ENCODE measurements at places on chromosomes 4 and X.

DNA sequence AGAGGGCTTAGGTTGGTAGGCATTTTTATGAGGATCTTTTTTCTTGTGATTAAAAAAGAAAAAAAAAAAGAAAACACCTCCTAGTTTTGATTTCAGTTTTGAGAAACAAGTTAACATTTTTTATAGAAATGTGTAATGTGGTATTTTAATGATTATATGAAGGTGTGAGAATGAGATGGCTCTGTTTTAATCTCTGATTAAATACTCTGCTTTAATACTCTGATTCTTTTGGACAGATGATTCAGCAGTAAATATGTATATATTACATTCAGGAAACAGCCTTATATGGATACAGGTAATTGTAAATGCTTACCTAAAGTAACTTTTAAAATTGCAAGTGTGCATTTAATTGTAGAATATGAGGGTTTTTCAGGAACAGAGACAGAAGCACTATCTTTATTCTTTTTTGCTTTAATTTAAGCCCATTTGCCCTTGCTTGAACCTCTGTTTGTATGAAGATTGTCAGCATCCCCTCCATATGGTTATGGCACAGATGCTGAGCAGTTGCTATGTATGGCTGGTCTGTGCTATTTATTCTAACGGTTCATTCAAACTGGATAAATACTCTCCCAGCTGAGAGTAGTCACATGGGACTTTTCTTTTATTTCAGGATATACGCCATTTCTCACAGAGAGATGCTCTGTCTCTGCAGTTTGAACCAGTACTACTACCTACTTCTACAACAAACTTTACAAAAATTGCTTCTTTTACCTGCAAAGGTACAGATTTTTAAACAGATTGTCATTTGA is 101.0 kb upstream of the TLR2 start:
- no peak for DNase-seq

DNA sequence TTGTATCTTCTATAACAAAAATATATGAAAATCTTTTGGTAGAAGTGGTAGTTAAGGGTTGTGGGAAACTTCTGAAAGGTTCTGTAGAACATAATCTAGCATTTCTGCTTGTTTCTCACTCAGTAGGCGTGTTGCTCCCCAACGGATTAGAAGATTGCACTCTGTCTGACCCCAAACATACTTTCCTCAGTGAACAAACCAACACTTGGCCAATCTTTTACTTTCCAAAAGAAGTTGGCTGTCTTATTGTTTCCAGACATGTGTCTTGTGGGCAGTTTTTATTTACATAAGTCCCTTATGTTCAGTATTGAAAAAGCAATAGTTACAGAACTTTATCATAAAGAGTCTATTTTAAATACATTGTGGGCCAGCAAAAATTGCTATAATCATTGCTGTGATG is 312.8 kb upstream of the EPHA5 start:
- DNase-seq: no peak

- DNase-seq: no peak
Measured at GRCh38 chrX:24357106-24357505, 3.3 kb upstream of the SUPT20HL1 start.

- no peak for DNase-seq
Measured at GRCh38 chr4:140839888-140840790, 84.0 kb upstream of the TBC1D9 start.

GRCh38 chr4:146212781-146213180 is 1.6 kb upstream of the REELD1 start:
- no peak for DNase-seq

DNA sequence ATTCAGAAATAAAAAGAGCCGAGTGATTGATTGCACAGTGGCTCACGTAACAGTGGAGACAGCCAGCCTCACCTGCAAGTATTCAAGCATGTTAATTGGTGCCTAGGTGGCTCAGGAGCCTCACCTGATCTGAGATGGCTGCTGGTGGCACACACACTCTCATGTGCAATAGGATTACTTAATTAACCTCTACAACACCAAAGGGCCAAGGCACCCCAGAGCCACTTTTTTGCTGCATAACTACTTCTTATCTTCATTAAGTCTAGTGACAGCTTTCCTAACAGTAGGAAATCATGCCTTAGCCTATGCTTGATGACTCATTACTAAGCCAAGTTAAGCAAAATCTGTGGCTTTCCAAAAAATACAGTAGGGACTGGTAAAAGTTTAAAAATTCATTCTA is 117.3 kb upstream of the NOCT start:
- no peak for DNase-seq

DNA sequence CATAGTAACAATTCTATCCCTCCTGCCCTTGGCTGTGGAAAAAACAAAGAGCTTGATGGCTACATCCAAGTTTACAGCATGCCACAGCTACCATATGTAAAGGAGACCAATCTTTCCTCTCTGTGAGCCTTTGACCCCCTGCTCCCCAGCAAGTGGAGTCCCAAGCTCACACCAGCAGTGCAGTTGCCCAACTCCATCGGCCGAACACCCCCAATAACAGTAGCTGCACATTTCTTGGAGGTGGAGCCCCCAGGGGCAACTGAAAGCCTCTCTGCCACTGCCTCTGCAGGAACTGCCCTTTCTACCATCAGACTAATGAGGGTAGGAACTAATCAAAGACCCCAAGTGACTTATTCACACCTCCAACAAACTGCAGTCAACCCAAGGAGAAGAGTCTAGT is 81.0 kb upstream of the TCEAL2 start:
- no peak for DNase-seq

GRCh38 chrX:24761306-24761705 is 67.6 kb downstream of the POLA1 start:
- no peak for DNase-seq

- no peak for DNase-seq
Measured at GRCh38 chr4:118739022-118739713, 54.0 kb downstream of the METTL14 start.

- DNase-seq: no peak
Measured at GRCh38 chr4:24594887-24595286, 10.5 kb upstream of the DHX15 start.

- no peak for DNase-seq
Measured at GRCh38 chr4:153733751-153734448, 25.9 kb downstream of the RNF175 start.

DNA sequence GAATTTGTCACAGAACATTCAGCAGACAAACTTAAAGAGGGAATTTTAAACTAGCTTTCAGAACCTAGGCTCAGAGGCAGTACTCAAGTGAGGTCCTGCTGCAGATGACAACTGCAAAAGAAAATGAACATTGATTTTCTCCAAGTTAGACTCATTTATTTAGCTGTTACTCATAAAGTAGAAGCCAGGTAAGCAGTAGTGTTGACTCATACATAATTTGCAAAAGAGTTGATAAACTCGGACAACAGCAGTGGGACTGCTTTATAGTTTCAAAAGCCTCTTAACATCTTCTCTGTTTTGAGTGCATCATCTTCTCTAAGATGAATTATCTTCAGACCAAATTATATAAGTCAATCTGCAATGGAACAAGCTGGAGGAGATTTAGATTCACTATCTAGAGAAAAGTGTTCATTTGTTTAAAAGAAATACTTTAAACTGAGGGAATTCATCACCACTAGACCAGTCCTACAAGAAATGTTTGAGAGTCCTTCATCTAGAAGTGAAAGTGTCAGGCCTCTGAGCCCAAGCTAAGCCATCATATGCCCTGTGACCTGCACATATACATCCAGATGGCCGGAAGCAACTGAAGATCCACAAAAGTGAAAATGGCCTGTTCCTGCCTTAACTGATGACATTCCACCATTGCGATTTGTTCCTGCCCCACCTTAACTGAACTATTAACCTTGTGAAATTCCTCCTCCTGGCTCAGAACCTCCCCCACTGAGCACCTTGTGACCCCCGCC is 49.5 kb downstream of the COQ2 start:
- no peak for DNase-seq

DNA sequence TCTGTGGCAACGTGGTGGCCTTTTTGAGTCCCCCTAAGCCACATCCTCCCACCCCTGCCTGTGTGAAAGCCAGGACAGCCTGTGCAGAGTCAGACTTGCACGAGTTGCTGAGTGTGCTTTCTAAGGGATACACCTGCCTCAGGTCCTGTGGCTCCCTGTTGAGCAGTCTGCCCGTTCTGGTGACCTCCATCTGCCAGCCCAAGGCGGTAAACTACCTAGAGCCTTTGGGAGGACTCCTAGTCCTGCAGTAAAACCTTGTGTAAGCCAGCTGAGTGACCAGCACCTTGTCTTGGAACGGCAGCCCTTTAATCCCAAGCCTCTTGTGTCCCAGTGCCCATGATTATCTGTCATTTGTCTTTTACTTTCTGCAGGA is 69.3 kb downstream of the NBDY start:
- no peak for DNase-seq

- no peak for DNase-seq
Measured at GRCh38 chr4:47462799-47463234, 685 bp downstream of the COMMD8 start.

- no peak for DNase-seq
Measured at GRCh38 chrX:12657881-12658280, 133.3 kb upstream of the PRPS2 start.

DNA sequence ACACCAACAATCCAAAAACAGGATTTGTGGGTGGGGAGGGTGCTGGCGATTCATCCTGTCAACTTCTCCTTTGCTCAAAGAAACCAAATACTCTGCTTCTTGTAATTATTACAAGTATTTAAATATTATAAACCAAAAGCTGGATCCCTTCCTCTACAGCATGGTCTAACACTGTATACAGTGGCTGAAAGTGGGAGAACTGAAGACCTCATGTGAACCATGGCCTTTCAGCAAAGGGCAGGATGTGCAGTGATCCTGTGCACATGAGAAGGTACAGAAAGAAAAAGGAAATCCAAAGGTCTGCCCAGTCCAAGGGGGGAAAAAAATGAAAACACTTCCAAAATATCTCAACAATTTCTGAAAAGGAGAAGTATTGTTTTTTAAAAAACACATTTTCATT is 5.3 kb upstream of the CXorf38 start:
- DNase-seq: no peak

DNA sequence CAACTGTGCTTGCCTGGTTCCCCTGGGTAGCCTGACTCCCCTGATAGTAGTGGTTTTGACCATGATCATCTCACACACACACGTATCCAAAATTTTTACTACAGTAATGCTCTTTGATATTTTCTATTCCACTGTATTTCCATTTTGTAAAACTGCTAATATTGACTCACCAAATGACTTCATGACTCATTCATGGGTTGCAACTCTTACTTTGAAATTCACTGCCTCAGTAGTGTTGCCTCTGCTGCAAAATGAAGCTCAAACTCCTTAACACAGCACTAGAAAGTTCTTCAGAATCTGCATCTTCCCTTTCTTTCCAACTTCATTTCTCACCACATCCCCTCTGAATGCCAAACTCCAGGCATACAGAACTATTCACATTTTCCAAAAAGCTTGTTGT is 20.3 kb downstream of the QRFPR start:
- no peak for DNase-seq

GRCh38 chr4:2059726-2060602 is 837 bp downstream of the NAT8L start:
- DNase-seq: peak; percentile 55

DNA sequence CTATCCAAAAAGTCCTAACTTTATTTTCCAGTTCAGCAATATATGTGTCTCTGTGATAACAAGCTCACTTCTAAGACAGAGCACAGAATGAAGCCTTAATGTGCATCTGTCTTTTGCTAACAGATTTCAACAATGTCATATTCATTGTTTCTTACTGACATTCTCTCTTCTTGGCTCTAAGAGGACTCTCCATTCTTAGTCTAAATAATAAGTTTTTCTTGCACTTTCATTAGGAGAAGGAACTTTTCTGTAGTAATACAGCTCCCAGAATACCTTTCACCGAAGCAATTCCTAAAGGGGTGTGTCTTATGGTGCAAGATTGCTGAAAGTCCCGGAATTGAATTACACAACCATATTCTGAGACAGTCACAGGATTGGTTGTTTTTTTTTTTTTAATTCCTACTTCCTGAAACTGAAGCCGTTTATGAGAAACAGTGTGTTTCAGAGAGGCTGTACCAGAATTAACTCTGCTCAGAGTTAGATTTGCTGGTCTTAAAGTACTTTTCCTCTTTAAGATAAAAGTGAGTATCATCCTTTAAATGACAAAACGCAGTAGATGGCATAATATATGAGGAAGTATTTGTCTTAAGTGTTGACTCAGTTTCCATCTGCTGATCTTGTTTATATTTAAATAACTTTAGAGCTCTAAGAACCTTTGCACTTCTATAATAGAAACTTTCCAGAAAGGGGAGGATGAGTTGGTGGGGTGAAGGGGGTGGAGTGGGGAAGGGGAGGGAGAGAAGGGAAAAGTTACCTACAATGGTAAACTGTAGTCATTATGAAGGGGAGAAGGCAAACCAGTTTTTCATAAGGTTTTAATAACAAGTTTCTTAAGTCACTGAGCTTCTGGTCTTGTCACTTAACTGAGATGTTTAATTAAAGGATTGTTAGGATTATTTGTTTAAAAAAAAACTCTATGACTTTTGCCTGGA is at the start of gene ALPK1:
TSS of gene ALPK1 (plus strand) at position 421 of the 932 bp plus-strand sequence.
- peak; percentile 71 for DNase-seq

- DNase-seq: no peak
Measured at GRCh38 chrX:24231131-24231540, 81.6 kb downstream of the ZFX start.

DNA sequence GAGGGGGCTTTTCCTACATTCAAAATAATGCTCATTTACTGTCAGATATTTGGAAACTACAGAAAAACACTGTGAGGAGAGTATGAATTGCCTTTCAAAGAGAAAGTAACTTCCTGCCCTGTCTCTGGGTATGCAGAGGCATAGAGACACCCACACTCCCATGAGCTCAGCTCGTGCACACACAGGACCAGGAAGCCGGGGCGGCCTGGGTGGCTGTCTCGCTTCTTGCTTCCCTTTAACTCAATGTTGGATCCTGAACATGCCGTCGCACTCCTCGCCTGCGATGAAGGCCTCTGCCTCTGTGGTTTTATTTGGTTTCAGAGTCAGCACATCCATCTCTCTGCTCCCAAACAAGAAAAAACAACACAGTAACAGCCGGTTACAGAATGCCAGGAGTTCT is 40.1 kb upstream of the GPR78 start:
- no peak for DNase-seq

- DNase-seq: no peak
Measured at GRCh38 chrX:107293056-107293455, 86.6 kb downstream of the DNAAF6 start.

- no peak for DNase-seq
Measured at GRCh38 chrX:11664211-11665167, 1.2 kb downstream of the ARHGAP6 start.

- no peak for DNase-seq
Measured at GRCh38 chr4:126023896-126024295, 709.1 kb downstream of the FAT4 start.

DNA sequence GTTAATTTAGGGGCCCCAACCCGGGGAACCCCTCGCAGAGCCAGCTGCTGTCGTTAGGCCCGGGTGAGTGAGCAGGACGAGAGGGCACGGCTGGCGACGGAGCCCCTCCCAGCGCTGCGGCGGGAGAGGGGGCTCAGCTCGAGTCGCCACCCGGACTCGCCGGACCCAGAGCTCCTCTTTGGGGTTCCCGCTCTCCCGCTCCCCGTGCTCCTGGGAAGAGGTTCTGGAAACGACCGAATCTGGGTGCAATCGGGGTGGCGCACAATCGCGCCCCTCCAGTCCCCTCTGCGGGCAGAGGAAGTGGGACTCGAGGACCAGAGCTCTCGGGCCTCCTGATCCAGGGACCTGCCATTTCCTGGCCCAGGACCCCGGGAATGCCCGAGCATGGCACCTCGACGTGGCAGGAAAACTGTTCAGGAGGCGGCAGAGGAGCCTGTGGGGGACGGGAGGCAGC is 37.3 kb upstream of the ARAF start:
- no peak for DNase-seq
